ENCODE measurements at places on chromosomes 2 and 18. TPM values are rescaled to one million over a fixed set of nuclear protein-coding genes. Genes with fewer than 3 reads are reported as not detected.

Gene FAM228A
- not detected for total RNA-seq

Gene OTX1
- 2.1 TPM for total RNA-seq

Gene COL6A3
- 0.86 TPM for total RNA-seq

Gene FAM237A
- total RNA-seq: not detected

Gene LGALSL
- total RNA-seq: 5.9 TPM

Gene SERPINB10
- not detected for total RNA-seq

Gene MOGAT1
- not detected for total RNA-seq

Gene CPO
- not detected for total RNA-seq
